Transverse colon (tissue), 4 donors: ENCODE measurements at places on chromosomes 6 and 20.

DNA sequence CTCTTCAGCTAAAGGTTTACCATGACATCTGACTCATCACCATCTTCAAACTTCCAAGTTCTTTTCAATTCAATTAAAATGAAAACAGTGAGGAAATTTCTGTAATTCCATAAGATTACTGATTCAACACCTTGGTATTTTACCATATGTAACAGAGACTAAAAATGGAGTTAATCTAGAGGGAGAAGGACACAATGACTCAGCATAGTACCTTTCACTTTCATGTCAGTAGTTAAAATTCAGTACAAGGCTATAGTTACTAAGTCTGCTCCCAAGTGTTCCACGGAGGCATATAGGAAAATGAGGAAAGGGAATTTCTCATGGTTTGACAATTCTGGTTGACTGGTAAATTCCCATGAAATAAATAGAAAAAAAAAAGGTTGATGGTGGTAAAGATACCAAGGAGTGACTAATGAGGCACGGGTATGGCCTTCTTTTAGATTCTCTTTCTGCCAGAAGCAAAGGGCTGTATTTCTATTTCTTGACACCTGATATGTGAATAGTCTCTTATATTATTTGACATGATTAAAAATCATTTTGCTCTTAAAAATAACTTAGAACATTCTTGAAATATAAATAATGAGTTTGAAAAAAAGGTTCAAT, 526.7 kb upstream of the ADGRB3 start:
- no peak for DNase-seq

DNA sequence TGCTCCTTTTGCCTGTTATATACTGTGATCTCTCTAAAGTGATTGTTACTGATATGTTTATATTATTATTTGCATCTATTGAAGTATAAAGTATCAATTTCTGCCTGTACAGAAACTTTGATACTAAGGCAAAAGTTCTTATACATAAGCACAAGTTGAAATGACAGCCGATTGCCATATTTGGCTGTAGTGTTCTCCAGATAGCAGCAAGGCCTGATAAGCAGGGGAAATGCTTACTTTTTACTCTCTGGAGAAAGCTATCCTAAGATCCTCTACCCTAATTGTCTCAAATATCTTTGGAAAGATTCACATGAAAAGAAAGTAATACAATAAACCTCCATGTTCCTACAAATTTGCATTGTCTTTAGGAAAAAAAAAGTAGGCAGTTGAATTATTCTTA, 31.4 kb downstream of the SENP6 start:
- no peak for DNase-seq

- no peak for DNase-seq
These were observed 6.2 kb downstream of the ENPP1 start for GRCh38 chr6:131813991-131814390.

DNA sequence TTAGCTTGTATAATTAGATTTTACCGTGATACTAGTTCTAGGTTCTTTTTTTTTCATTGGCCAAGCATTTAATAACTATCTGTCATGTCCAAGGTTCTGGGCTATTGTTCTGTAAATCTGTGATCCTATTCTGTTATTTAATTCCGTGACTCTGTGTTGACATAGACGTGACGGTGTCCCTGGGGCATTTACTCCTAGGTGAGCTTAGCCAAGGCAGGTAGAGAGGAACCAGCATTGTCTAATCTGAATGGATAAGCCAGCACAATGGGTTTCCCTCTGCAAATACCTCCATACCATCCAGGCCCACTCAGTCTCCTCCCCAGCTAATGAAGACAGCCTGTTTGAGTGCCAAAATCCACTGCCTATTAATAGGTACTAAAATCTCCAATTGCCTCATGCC, 8.9 kb upstream of the CDSN start:
- no peak for DNase-seq

GRCh38 chr20:59123011-59123677, 40.5 kb upstream of the ZNF831 start:
- DNase-seq: peak; percentile 21

GRCh38 chr6:78117966-78118365, 465.1 kb downstream of the MEI4 start:
- DNase-seq: no peak

DNA sequence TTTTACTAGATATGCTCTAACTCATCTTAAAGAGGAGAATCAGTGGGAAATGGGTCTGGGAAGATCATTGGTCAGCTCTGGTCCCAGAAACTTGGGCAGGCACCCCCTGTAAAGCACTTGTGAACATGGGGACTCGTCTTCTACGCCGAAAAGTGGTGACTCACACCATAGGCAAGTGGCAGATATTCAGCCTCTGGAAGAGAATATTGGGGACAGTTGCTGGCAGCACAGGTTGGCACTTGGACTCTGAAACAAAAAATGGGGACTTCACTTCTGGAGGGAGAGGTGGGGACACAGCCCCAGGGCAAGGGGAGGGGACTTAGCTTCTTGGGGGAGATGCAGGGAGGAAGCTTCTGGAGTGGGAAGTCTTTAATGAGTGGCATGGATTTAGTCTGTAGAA, 11.9 kb upstream of the ZNF343 start:
- DNase-seq: no peak

DNA sequence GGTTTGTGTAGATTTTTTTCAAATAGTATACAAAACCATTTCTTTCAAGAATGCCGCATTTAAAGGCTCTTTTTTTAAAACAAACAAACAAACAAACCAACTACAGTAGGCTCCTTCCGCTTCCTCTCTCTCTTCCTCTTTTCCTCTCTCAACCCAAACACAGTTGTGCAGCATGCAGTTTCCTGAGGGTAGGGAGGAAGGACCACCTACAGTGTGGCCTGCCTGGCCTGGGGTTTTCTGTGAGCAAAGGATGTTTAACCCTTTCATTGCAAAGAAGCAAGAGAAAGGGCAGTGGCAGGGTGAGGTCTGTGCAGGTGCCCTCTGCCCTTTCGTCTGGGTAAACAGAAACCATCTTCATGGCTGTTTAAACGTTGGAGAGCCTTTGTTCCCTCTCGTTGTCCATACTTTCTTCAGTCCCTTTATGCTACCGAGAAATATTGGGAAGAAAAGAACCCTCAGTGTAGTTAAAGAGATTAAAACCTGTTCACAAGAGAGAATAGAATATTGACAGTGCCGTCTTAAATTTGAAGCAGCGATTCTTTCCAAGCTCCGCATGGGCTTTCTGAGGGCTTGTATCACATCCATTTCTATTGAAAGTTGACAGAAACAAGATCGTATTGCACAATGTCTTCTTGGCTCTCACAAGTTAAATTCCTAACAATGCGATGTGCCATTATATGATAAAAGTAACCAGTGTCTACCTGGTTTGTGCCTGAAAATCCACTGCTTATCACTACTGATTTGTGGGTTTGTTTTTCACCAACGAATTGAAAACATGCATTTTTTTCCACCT, 215.5 kb upstream of the SNX9 start:
- DNase-seq: no peak

DNA sequence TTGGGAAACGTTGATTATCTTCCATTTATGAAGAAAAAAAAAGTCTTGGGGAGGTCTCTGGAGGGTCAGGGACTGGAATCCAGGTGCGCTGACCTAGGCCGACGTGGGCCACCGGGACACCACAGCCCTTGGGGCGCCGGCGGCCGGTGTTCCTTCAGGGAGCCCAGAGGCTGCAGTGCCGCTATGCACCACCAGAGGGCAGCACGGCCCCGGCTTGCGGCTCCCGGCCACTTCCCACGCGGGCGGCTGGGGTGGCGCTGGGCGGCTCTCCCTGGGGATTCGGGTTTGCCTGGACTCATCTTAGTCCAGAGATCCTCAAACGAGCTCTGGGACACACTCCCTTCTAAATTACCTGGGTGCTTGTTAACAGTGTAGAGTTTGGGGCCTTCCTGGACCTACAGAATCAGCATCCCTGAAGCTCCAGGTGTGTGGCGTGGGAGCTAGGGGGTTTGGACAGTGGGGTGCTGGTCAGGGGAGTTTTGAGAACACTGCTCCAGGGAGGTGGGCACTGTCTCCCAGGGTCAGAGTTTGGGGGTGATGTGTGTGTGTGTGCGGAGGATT, 23.0 kb upstream of the GTSF1L start:
- DNase-seq: peak; percentile 85

GRCh38 chr6:135936606-135937005, 85.1 kb downstream of the PDE7B start:
- DNase-seq: no peak

- peak; percentile 81 for DNase-seq
These were observed 63.9 kb downstream of the CD164 start for GRCh38 chr6:109318328-109318876.

GRCh38 chr6:15739353-15739752, 76.5 kb upstream of the DTNBP1 start:
- no peak for DNase-seq

DNA sequence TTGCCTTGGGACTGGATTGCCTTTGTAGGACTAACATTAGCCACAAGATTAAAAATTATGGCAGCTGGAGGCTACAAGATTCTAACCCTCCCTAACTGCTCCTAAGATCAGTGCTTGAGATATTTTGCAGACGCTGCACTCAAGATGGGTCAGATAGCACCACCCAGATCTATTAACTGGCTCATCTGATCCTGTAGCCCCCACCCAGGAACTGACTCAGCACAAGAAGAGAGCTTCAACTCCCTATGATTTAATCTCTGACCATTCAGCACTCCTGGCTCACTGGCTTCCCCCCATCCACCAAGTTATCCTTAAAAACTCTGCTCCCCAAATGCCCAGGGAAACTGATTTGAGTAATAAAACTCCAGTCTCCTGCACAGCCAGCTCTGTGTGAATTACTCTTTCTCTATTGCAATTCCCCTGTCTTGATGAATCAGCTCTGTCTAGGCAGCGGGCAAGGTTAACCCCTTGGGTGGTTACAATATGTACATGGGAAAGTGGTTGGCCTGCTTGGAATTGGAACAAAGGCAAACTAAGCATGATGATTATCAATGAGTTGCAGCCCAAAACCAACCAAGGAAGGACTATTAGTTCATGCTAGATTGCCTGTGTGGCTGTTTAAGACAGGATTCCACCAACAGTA, 111.3 kb downstream of the OR2B2 start:
- DNase-seq: no peak

GRCh38 chr6:113488061-113488460, 369.1 kb upstream of the MARCKS start:
- no peak for DNase-seq

DNA sequence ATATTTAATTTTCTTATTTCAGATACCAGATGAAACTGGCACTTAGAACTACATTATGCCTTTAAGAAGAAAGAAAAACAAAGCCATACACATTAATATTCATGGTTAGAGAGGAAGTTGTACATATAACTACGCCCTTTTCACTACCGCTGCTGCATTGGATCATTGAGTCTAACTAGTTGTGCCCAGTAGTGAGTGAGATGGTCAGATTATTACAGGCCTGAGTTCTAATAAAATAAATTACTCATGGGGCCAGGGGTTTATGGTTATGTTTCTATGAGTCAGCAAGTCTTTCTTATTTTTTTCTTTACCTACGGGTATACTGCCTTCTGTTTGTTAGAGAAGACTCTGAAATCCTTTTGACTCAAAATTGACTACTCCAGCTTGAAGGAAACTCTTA, 11.5 kb downstream of the RIOK1 start:
- no peak for DNase-seq

- DNase-seq: no peak
These were observed 108.9 kb downstream of the BCAS1 start for GRCh38 chr20:53961527-53961926.

GRCh38 chr6:21922086-21922485, 328.5 kb downstream of the SOX4 start:
- DNase-seq: no peak

GRCh38 chr6:43846556-43846955, 76.5 kb downstream of the VEGFA start:
- no peak for DNase-seq

GRCh38 chr6:56505512-56506260, 137.0 kb downstream of the DST start:
- DNase-seq: no peak

DNA sequence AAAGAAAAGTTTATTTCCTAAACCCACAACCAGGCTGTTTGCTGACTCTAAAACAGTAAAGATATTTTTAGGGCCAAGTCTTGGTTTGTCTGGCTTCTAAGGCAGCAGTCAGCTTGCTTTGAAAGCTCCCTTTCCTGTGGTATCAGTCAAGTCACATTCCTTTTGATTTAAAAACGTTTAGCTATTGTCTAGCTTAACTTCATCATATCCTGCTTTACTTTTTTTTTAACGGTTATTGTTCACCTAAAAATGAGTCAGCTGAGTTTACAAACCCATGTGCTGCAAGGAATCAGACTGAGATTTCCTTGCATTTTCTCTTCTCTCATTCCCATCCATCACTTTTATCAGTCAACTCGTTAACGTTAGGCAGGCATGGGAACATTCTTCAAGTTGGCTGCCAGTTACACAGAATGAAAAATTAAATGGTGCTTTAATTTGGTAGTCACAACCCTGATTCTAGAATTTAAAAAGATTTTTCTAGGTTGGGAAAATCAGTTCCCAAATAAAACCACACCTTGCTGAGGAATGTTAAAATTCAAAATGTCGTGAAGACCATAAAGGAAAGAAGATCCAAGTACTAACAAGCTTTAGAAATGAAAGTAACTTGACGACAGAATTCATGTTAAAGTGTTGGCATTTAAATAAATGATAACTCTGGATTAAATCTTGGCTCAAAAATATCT, 45.9 kb downstream of the ELOVL5 start:
- DNase-seq: no peak

GRCh38 chr6:139468178-139468819, 93.9 kb upstream of the CITED2 start:
- DNase-seq: no peak

DNA sequence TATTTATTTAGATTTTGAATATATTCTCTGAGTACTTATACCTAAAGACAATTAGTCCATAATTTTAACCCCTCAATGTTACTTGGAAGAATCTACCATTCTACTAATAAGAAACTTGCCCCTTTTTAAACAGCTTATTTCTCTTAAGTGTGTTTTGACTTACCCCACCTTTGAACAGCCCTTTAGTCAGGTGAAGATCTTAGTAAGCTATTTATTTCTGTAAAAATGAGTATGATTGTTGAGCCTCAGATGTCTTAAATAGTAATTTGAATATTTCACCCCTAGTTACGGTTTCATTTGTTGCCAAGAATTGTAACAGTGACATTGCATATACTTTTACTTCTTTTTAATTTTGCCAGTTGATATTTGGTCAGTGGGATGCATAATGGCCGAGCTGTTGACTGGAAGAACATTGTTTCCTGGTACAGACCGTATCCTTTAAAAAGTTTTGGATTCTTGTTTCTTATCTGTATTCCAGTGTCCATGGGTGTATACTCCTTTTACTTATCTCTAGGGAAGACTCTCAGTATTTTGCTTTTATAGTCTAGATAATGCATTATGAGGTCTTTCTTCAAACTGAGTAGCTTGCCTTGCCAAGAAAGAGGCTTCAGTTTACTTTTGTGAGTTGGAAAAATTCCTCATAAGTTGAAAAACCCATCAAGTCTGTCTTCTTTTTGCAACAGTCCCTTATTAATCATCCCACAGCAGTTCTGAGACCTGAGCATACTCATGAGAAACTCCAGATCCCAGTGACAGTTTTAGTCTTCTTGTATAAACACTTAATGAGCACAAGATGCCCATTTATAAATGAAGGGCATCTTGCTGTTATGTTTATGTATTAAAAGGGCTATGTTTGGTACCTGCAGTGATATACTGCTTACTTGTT, 48.8 kb downstream of the MAPK14 start:
- DNase-seq: no peak

- no peak for DNase-seq
These were observed 6.7 kb downstream of the DTNBP1 start for GRCh38 chr6:15656145-15656544.

GRCh38 chr6:11146117-11146826, 34.7 kb upstream of the ERVFRD-1 start:
- DNase-seq: no peak

GRCh38 chr6:127547904-127548649, 28.9 kb upstream of the C6orf58 start:
- DNase-seq: no peak

GRCh38 chr6:110173506-110174132, 5.9 kb downstream of the WASF1 start:
- DNase-seq: no peak
